Glomerular endothelial cell (primary cell): ENCODE measurements at places on chromosomes 11 and 22. TPM values are rescaled to one million over a fixed set of nuclear protein-coding genes. Genes with fewer than 3 reads are reported as not detected.

- DNase-seq, result no peak
These were observed 34.1 kb upstream of the PARVB start for GRCh38 chr22:43990044-43990443.

- no peak for DNase-seq
These were observed 35.0 kb downstream of the MAFF start for GRCh38 chr22:38236786-38237185.

GRCh38 chr11:77030834-77031414, 3.3 kb upstream of the B3GNT6 start:
- no peak for DNase-seq

DNA sequence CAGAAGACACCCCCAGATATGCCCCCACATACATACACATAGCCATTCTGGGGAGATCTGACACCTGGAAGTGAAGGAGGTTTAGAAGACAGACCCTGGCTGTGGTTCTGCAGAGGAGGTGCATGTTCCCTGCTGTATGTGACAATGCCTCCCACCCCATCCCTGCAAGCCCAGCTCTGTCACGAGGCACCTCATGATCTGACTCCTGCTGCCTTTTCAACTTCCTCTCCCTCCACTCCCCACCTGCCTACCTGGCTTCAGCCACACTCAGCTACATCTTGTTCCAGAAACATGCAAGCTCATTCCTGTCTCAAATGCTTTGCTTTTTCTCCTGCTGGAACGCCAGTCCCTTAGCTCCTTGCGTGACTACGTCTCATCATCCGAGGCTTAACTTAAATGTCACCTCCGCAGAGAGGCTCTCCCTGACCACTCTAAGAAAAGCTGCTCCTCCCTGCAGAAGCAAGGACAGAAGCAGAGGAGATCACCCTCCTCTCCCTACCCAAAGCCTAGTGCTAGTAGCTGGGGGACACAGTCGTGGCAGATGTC, 114.5 kb downstream of the FEZ1 start:
- no peak for DNase-seq

DNA sequence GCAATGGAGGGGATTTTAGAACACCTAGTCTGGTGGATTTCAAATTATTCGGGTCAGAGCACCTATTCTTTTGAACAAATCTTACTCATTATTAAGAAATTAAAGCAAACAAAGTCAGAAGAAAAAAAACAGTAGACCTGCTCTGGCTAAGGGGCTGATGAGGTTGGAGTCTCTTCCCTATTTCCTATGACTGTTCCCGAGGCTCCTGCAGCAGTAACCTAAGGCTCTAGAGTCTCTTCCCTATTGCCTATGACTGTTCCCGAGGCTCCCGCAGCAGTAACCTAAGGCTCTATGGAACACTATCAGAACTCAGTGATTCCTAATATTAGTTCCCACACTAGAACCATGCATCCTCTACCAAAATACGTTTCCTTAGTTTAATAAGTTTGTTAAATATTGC, 607.9 kb downstream of the NTM start:
- DNase-seq, result no peak

GRCh38 chr11:14320020-14320419, 39.0 kb downstream of the RRAS2 start:
- no peak for DNase-seq

- no peak for DNase-seq
These were observed 2.5 kb upstream of the EIF4ENIF1 start for GRCh38 chr22:31492151-31492550.

- DNase-seq, result no peak
These were observed 69.2 kb upstream of the GRK3 start for GRCh38 chr22:25495285-25495684.

GRCh38 chr11:34938611-34939010, 22.2 kb downstream of the PDHX start:
- no peak for DNase-seq

DNA sequence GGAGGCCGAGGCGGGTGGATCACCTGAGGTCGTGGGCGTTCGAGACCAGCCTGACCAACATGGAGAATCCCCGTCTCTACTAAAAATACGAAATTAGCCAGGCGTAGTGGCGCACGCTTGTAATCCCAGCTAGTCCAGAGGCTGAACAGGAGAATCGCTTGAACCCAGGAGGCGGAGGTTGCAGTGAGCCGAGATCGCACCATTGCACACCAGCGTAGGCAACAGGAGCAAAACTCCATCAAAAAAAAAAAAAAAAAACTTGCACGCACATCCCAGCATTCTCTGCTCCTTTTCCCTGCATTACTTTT, 934 bp upstream of the ATL3 start:
- DNase-seq, result no peak

- DNase-seq, result no peak
These were observed 531.7 kb downstream of the TBC1D22A start for GRCh38 chr22:47294222-47294532.

- no peak for DNase-seq
These were observed 124.3 kb downstream of the C11orf58 start for GRCh38 chr11:16862726-16863125.

DNA sequence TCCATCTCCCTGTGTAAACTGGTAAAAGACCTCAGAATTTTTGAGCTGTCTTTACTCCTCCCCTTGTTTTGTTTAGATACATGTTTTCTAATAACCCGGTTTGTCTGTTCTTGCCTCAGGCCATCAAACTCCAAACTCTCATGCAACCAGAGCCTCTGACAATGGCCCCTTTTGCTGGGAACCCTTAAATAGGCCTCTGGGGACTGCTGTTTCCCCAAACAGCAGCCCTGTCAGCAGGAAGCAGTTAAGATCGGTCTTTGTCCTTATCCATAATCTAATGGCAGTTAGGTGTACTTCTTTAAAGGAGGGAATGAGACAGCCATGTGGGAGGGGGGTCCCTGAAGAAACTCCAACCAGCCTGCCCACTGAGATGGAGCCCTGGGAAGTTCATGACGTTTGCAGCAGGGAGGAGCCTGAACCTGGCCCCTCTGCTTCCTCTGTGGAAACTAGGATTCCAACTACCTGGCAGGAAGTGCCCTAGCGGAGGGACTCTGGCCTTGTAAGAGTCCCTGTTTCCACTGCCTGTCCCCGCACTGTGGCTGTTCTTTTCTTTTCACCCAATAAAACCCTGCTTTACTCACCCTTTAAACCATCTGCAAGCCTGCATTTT, 1354.4 kb downstream of the LRRC4C start:
- DNase-seq, result no peak

GRCh38 chr22:49350441-49351121, 477.1 kb downstream of the BRD1 start:
- DNase-seq, result no peak

DNA sequence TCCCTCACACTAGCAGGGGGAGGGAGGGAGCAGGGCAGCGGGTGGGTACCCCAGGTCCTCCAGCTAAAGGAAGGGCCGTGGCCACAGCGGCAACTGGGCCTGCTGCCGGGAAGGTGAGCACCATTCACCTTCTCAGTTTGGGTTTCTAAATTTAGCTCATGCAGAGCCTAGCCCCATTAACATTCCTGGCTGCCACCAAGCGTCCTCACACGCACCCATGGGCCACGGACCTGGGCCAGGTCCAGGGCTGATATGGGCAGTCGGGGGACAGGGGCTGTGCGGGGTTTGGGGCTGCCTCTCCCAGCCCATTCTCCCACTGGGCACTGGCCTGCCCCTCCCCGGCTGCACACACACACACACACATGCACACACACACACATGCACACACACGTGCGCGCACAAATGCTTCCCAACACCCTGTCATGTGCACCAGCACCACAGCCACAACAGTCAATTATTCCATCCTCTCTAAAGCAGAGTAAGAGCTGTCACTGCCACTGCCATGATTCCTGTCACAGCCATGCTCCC, 28.7 kb downstream of the SYT7 start:
- no peak for DNase-seq

DNA sequence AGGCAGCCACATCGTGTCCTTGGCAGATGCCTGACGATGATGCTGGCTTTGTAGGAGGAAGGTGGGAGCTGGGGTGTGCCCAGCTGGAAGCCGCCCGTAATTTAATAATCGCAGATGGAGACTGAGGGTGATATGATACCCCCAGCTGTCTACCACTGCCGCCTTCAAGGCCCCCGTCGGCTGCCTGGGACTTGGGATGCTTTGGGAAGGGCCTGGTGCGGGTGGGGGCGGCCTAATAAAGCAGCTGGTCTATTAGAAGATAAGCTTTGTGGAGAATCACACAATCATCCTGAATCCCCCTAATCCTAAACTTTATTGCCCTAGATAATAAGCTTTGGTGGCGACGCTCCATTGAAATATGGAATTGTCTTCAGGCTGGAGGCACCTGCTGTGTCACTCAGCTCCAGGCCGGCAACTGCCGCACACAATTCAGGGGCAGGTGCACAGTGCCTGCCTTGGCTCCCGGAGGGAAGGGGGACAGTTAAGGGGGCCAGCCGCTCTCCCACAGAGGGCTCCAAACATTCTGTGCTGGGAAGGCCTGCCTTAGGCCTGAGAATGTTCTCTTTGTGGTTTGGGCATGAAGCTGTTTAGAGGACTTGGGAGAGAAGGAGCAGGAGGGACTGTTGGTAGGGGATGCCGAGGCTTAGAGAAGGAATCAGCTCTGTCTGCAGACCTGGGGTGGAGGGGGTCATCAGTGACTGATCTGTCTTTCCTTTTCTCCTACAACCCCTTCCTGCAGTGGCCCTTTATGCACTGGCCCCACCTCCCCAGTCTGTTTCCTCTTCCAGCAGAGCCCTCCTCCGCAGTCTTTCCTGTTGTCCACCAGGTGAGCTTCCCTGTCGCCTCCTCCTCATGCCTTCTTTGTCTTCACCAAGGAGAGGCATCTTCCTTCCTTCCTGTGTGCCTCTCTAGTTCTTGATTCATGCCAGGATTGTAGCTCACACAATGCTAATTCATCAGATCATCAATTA, 65.3 kb downstream of the ARL14EP start:
- DNase-seq, result no peak

GRCh38 chr11:91173701-91174100, 950.9 kb upstream of the CHORDC1 start:
- no peak for DNase-seq

DNA sequence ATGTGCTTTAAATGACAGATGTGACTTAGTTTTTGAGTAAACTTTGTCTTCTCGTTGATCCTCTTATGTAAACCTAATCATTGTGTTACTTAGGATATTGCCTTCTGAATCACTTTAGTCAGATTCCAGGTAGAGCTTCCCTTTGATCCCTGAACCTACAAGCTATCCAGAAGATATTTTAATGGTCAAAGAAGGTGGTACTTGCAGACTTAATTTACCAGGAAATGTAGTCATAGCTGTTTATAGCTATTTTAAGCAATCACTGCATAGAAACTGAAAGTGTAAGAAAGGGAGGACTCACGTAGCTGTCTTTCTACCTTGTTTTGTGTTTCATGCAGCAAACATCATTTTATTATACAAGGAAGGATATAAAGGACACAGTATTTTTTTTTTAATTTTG, 189.5 kb downstream of the DDX10 start:
- no peak for DNase-seq

DNA sequence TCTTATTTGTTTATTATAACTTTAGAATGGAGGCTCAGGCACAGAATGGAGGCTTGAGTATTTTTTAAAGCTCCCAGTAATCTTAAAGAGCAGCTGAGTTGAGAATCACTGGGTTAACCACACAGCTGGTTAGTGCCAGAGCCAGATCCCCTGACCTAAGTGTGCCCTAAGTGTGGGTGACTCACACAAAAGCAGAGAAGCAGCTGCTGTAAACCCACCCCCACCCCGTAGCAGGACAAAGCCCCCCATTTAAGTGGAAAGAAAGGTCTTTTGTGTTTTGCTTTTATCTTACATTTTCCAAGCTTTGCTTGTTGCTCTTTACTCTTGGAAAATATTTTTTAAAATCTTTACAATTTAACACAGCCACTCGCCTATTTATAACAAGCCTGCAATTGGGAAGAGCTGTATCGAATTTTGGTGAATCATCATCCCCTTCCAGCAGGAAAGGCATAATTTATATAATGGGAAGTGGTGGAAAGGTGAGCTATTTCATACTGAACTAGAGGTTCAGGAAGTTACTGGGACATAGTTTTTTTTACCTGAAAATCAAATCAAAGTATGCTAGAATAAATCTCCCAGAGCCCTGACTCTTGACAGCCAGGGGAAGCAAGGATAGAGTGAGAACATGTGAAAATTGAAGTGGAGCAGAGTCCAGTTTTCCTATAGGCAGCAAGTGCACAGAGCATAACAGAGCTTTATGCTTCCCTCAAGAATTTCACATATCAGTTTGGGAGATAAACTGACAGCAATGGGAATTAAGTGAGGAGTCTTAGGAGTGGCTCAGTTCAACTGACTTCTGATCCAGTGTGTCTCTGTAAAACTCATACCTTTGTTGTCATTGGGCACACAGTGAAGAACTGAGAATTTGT, 405.7 kb downstream of the AASDHPPT start:
- no peak for DNase-seq

DNA sequence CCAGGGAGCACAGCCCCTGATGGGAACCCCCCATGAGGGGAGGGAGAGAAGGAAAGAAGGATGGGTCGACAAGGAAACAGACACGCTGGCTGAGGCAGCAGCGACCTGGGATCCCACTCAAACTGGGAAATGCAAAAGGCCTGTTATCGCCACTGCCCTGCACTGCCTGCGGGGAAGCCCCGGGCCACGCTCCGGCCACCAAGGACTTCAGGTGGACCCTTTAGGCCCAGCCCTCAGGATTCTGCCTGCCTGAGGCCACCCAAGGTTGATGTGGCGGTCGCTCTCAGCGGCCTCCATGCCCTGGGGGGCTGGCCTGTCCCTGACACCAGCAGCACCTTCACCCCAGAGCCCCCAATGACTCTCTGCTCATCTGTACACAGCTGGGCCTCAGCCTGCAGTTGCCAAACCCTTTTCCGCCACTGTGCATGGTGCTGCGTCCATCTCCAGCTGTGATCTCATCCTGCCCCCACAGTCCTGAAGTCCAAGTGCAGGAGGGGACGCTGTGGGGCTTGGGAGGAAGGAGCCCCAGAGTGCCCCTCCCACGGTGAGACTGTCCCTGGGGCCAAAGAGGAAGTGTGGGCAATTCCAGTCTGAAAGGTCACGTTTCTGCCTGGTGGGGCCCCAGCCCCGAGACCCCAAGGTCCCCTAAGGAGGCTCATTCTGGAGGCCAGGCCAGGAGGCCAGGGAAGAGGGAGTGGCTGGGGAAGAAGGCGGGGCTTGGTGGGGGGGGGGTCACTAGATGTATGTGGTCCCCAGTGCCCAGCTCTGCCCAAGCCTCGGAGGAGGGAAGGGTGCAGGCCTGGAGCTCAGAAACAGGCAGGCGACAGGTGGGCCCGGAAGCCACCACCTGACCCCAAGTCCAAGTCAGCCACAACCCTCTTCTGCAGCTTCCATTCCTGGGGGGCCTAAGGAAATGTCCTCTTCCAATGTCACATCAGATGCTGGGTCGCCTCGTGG, 31.6 kb downstream of the OSBPL5 start:
- no peak for DNase-seq

OR2D2 gene
- 0.35 TPM in 1 of 2 replicates, not detected in the other for total RNA-seq

PTS gene
- 20.6 and 24.5 TPM in 2 replicates for total RNA-seq

NKAPD1 gene
- 10.5 and 14.4 TPM in 2 replicates for total RNA-seq

MIAT gene
- 0.10 and 0.29 TPM in 2 replicates for total RNA-seq

ELFN2 gene
- 3.2 and 5.0 TPM in 2 replicates for total RNA-seq

GALNT18 gene
- 21.4 and 101 TPM in 2 replicates for total RNA-seq

LSP1 gene
- 1.1 TPM in 1 of 2 replicates, not detected in the other for total RNA-seq

E2F8 gene
- total RNA-seq, result 0.53 and 2.3 TPM in 2 replicates

NXPE1 gene
- not detected in 2 replicates for total RNA-seq

KRTAP5-9 gene
- not detected in 2 replicates for total RNA-seq

FOLR2 gene
- not detected in 2 replicates for total RNA-seq

MS4A15 gene
- not detected in 2 replicates for total RNA-seq

SCGB1A1 gene
- not detected in 2 replicates for total RNA-seq

STARD10 gene
- 22.7 and 37.3 TPM in 2 replicates for total RNA-seq

PAX6 gene
- total RNA-seq, result 0.05 TPM in 1 of 2 replicates, not detected in the other

SELENOM gene
- total RNA-seq, result 120 and 175 TPM in 2 replicates

ZNF70 gene
- 3.6 and 6.0 TPM in 2 replicates for total RNA-seq
